ENCODE measurements at places on chromosomes 7 and 10.

- DNase-seq, result peak; percentile 25
Measured at GRCh38 chr7:33905389-33906032, at the start of gene BMPER. Gene BMPER, plus strand, starts transcription at chr7:33905539. Its CDS starts 75 bp downstream, at chr7:33905614.

GRCh38 chr7:117946151-117946633, 73.0 kb upstream of the CTTNBP2 start:
- no peak for DNase-seq

DNA sequence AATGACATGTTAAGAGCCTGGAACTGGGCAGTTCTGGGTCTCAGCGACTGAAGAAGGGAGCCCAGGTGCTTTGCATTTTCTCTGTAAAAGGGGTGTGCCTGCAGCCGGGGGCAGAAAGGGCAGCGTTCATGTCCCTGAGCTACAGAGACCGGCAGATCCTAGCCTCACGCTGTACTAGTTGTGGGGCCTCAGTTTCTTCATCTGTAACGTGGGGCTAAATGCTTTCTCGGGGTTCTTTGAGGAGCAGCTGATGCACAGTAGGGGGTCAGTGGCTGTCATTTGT, 79.6 kb downstream of the NEURL1 start:
- no peak for DNase-seq

- no peak for DNase-seq
Measured at GRCh38 chr7:124800386-124800785, 34.8 kb upstream of the GPR37 start.

DNA sequence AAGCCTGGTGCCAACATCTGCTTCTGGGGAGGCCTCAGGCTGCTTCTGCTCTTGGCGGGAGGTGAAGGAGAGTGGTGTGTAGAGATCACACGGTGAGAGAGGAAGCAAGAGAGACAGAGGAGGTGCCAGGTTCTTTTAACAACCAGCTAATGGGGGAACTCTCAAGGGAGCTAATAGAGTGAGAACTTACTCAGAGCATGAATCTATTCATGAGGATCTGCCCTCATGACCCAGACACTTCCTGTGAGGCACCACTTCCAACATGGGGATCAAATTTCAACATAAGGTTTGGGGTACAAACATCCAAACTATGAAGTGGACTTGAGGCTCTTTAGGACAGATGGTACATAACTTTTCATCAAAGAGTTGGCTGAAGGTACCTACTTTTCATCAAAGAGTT, 5.1 kb upstream of the ZNF32 start:
- DNase-seq, result no peak

DNA sequence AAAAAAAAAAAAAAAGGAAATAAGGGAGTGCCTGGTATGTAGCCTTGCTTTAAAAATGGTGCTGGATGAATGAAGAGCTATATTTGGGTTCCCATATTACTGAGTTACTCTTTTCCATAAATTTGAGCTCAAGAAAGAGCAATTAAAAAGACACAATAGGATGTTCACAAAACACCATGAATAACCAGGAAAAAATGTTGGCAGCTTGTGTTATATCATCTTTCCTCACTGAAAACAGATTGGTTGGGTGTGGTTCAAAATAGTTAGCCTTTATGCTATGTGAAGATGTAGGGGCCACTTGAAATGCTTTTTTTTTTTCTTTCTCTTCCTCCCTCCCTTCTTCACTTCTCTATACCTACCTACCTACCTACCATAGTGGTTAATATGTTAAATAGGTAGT, 256.9 kb downstream of the STK31 start:
- DNase-seq, result no peak

DNA sequence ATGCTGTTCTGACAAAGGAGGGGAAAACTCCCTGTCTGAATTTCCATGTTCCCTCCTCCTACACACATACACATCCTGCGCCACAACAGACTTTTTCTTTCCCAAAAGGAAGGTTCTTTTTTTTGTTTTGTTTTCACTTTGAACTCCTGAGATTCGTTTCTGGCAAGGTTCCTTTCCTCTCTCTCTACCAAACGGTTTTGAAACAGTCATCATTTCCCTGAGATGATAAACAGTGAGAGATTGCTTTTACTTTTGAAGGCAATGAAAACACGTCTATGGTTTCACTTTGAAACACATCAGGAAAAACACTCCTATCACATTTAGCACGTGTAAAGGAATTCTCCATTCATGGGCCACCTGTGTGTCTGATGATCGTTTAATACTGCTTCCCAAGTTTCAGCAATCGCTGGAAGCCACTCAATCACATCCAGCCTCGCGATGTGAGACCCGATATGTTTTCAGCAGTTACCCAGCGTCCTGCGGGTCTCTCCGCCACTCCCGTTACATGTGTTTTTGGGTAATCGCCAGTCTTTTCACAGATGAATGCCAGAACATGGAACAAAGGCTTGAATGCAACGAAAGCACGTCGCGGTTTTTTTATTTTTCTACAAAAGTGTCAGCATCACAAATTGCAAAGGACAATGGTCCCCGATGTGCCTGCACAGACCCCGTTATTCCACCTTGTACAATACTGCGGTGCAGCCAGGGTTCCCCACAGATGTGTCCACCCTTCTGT, 62.8 kb upstream of the CUX1 start:
- DNase-seq, result no peak

DNA sequence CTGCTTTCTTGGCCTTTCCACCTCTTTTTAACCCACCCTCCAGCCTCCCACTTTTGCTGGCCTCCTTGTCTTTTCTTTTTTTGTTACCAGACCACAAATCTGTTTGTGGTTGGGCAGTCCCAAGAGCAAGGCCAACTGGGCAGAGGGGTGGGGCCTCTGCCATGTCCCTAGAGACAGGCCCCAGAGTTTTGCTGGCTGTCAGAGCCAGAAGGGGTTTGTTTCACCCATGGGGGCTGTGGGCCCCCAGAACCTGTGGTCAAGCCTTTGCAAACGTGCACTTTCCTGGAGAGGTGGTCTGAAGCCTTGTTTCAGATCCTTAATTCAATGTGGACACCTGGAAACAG, 10.3 kb downstream of the ZMIZ1 start:
- no peak for DNase-seq

DNA sequence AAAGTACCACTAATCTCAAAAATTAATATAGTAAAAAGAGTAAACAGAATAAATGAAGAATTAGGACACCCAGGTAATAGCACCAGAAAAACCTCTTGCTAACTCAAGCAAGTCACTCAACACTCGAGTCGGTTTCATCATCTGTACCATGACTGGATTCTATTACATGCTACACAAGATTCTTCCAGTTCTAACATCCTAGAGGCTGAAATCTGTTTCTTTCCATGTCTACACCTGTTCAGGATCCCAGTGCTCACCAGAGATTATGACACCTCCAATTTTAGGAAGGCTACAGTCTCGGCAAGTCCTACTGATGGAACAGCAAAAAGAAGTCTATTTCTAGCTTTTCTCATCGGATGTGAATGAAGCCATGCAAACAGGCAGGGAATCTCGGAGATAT, 95.3 kb upstream of the ANK3 start:
- no peak for DNase-seq

DNA sequence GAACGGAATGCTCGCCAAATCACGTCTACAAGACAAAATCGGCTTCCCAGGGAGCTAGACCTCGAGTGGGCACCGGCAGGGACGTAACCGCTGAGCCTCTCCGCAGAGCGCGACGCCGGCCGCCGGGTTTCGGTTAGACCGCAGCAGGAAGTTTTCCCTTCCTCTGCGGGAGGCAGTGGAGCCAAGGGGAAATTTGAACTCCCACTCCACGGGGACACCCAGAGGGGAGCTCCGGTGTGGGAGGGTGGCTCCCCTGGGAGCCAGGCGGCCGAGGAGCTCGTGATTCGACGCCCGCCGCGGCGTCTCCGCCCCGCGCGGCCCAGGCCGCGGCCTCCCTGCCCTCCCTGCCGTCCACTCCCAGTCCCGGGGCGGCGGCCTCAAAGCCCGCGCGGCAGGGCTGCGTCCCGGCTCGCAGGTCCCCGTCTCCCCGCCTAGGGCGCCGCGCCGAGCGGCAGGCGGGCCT, 426 bp downstream of the SYPL1 start:
- peak; percentile 19 for DNase-seq

GRCh38 chr10:103519798-103520197, 26.3 kb downstream of the NEURL1 start:
- DNase-seq, result no peak

DNA sequence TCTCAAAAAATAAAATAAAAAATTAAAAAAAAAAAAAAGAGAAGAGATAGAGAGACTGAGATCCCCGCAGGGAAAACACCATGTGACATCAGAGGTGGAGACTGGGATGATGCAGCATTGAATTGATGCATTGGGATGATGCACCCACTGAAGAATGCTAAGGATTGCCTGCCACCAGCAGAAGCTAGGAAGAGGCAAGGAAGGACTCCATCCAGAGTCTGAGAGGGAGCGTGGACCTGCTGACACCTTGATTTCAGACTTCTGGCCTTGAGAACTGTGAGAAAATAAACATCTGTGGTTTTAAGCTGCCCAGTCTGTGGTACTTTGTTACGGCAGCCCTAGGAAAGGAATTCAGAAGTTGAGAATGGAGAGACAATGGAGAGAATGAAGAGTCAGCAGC, 89.8 kb upstream of the PRPS1L1 start:
- no peak for DNase-seq

GRCh38 chr7:111018960-111019736, 71.8 kb upstream of the LRRN3 start:
- DNase-seq, result no peak

GRCh38 chr7:129122751-129123509, 21.6 kb upstream of the TSPAN33 start:
- peak; percentile 42 for DNase-seq

GRCh38 chr7:85714951-85715350, 528.1 kb upstream of the SEMA3D start:
- no peak for DNase-seq

- no peak for DNase-seq
Measured at GRCh38 chr10:48604991-48605508, at the start of gene ARHGAP22. Gene ARHGAP22, minus strand, starts transcription at chr10:48605073. Its CDS starts 277 bp downstream, at chr10:48604796.

- DNase-seq, result no peak
Measured at GRCh38 chr7:112882511-112882910, 92.3 kb upstream of the TMEM168 start.

DNA sequence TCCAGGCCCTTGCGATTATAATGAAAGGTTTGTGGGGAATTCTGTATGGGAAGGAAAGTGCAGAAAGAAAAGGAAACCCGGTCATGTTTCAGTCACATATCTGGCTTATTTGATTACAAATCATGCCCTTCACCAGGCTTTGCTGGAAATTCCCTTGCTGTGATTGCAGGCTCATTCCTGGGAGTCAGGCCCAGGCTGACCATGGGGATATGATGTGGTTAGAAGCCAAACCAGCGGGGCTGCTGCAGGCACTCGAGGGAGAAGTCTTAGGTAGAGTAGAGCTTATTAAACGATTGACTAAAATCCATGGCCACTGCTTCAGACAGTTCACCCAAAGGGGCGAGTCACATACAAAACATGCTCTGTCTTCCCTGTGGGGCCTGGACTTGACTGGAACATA, 16.2 kb downstream of the PKD1L1 start:
- DNase-seq, result no peak

- DNase-seq, result no peak
Measured at GRCh38 chr7:78443811-78444210, 645.2 kb downstream of the PHTF2 start.

DNA sequence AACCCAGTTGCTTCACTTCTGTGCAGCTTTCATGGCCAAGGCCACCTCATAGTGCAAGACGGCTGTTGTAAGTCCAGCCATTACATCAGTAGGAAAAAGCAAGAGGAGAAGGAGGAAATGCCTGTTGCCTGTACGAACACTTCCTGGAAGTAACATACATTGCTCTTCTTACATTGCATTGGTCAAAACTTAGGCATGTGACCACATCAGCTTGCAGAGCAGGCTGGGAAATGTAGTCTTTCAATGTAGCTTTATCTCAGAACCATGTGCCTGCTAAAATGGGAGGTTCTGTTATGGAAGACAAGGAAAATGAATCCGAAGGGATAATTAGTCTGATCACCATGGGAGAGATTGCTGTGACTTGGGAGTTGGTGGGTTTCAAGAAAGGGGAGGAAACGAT, 4.3 kb downstream of the SLC29A3 start:
- DNase-seq, result no peak

DNA sequence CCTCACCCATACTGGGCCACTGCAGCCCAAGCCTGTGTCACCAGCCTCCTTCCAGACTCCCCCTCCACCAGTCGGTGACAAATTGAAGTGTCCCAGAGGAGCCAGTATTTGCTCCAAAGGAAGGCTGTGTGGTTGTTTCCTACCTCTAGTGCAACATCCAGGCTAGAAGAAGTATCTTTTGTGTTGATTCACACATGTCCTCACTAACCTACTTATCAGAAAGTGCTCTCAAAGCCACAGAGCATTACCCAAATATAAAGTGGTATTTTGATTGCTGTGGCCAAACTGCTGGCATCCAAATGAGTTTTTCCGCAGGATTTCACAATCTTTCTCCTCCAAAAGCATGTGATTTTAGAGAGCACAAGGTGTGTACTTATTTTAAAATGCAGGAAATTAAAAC, 134.8 kb downstream of the CUL2 start:
- no peak for DNase-seq

GRCh38 chr7:149799397-149800168, 26.2 kb upstream of the ZNF467 start:
- DNase-seq, result peak; percentile 44

- DNase-seq, result no peak
Measured at GRCh38 chr10:116444527-116445142, 17.0 kb downstream of the PNLIPRP3 start.

DNA sequence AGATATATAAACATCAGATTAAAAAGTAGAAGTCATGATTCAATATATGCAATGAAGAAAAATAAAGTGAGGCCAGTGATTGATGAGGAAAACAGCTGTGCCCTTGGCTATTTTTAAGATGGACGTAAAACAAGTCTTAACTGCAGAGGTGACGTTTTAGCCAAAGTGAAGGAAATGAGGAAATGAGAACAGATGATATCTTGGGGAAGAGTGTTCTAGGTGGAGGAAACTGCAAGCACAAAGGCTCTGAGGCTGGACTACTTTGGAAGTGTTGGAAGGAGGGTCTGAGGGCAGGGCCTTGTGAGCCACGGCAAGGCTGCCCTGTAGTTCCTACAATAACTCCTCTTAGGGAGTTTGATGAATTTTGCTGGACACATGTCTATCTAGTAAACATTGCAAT, 140.5 kb upstream of the AKR1E2 start:
- DNase-seq, result no peak

DNA sequence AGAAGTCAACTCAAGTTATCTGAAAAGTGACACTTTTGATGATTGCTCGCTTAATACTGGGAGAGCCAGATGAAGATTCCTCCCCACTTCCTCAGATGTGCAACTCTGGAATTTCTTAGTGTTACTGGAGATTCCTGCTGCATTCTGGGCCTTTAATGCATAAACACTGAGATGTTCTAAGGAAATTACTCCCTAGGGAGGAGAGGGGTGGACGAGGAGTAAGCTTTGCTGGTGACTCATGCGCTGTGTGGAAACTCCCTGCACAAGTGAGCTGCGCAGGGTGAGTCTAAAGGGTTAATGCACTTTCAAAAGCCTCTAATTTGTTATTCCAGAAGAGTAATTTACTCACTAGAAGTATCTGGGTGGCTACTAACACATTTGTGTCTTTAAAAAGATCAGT, 46.3 kb downstream of the EGFR start:
- no peak for DNase-seq

GRCh38 chr7:135993950-135994349, 16.8 kb upstream of the MTPN start:
- DNase-seq, result no peak
